CD4-positive, CD25-positive, alpha-beta regulatory T cell (primary cell): ENCODE measurements at places on chromosomes 4 and X. TPM values are rescaled to one million over a fixed set of nuclear protein-coding genes. Genes with fewer than 3 reads are reported as not detected.

DNA sequence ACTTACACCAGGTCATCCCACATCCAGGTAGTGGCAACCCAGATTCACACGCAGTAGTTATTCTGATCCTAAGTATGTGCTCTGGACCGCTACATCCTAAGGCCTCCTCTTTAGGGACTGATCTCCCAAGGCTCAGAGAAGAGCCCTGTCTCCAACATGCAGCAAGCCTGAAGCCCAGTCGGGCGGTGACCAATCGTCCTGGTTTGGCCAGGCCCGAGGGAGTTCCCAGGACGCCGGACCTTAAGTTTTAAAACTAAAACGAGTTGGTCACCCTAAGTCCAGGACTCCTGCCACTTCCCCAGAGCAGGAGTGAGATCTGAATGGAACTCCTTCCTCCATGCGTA is 385 bp downstream of the LYAR start:
- DNase-seq, result no peak

- DNase-seq, result no peak
Observed at GRCh38 chrX:85499400-85499799, 119.9 kb upstream of the POF1B start.

DNA sequence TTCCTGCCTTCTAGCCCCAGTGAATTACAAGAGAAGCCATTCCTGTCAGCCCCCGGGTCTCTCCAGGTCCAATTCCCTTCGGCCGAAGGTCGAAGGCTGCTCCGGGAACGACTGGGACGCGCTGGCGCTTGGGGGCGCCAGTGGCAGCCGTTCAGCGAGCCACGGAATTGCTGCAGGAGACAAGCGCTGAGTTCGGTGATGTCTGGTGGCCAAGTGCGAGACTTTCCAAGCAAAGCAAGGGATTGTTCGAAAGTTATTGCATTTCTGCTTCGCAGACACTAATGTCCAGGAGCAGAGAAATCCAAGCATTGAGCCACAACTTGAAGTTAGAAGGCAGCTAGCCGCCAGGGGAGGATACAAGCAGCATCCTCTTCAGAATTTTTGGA is 1.1 kb upstream of the DKK2 start:
- no peak for DNase-seq

Gene UGT2B11
- total RNA-seq, result not detected

- no peak for DNase-seq
Observed at GRCh38 chrX:16687514-16687913, 25.0 kb downstream of the CTPS2 start.

GRCh38 chr4:99061048-99061700 is 27.4 kb downstream of the ADH5 start:
- no peak for DNase-seq

Gene ZC4H2
- total RNA-seq, result 6.6 TPM

Gene PRSS48
- total RNA-seq, result not detected

DNA sequence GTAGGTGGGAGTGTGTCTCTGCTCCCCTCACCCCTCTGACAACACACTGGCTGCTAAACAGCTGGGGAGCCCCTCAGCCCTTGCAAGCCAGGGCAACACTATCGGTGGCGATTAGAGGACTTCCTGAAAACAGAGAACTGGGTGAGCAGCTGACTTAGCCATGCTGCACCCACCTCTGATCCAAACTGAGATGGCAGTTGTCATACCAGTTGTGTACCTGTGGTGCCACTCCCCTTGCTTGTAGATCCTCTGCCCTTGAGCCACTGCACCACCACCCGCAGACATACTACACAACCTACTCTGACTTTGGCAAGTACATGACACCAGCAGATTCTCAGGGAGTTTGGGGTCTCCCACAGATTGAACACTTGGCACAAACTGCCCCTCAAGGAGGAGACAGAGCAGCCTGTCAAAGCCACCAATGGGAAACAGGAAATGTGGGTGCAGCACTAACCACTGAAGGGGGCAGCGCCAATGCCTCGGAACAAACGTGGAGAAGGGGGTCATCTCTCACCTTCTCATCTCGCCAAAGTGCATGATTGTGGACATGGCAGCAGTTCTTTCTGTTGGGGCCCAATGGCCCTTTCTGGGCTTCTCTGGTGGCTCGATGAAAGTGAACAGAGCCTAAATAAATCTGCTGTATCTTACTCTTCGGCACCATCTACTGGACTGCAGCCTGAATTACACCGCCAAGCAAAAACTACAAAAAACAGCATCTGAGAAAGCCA is 119.8 kb downstream of the NEK1 start:
- DNase-seq, result peak; percentile 61

- DNase-seq, result no peak
Observed at GRCh38 chr4:16809064-16809463, 89.4 kb downstream of the LDB2 start.

GRCh38 chr4:94732358-94732698 is 25.4 kb upstream of the BMPR1B start:
- no peak for DNase-seq

Gene CXCL9
- total RNA-seq, result not detected

Gene PGAM4
- not detected for total RNA-seq

DNA sequence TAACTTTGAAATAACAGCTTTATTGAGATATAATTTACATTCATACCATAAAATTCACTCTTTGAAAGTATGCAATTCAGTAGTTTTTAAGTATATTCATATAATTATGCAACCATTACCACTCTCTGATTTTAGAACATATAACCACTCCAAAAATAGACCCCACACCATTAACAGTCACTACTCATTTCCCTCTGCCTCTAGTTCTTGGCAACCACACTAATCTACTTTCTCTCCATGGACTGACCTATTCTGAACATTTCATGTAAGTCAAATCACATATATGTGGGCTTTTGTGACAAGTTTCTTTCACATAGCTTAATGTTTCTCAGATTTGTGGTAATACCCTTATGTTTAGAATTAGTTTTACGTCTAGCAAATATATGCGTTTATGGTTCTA is 19.5 kb upstream of the GLRA3 start:
- DNase-seq, result no peak

Gene TREX2
- 3.8 TPM for total RNA-seq

GRCh38 chrX:53088136-53088974 is 5.6 kb upstream of the KANTR start:
- peak; percentile 79 for DNase-seq

Gene EGF
- 2.1 TPM for total RNA-seq
